Stimulated activated CD8-positive, alpha-beta memory T cell treated with anti-CD3 and anti-CD28 coated beads, Interleukin-7, amount 100 ng/mL, for 4 hours (primary cell): ENCODE measurements at places on chromosomes 12 and 14.
A peak's percentile ranks its signal among the peaks of the same experiment; 100 is the strongest.

GRCh38 chr14:26820572-26820971 is 222.7 kb upstream of the NOVA1 start:
- DNase-seq, result no peak

- peak; percentile 24 for DNase-seq
These were observed 30.6 kb downstream of the VCPKMT start for GRCh38 chr14:50085570-50086320.

GRCh38 chr12:117044790-117045159 is 54.4 kb downstream of the TESC start:
- no peak for DNase-seq

- DNase-seq, result no peak
These were observed 193.3 kb upstream of the C14orf180 start for GRCh38 chr14:104386151-104386841.

- no peak for DNase-seq
These were observed 65.1 kb downstream of the RNFT2 start for GRCh38 chr12:116803013-116803736.

GRCh38 chr14:72565917-72566316 is 328.0 kb downstream of the DPF3 start:
- no peak for DNase-seq

GRCh38 chr14:89955022-89955744 is 544 bp upstream of the TDP1 start:
- DNase-seq, result no peak

GRCh38 chr12:113941208-113941486 is 25.0 kb downstream of the RBM19 start:
- DNase-seq, result no peak

DNA sequence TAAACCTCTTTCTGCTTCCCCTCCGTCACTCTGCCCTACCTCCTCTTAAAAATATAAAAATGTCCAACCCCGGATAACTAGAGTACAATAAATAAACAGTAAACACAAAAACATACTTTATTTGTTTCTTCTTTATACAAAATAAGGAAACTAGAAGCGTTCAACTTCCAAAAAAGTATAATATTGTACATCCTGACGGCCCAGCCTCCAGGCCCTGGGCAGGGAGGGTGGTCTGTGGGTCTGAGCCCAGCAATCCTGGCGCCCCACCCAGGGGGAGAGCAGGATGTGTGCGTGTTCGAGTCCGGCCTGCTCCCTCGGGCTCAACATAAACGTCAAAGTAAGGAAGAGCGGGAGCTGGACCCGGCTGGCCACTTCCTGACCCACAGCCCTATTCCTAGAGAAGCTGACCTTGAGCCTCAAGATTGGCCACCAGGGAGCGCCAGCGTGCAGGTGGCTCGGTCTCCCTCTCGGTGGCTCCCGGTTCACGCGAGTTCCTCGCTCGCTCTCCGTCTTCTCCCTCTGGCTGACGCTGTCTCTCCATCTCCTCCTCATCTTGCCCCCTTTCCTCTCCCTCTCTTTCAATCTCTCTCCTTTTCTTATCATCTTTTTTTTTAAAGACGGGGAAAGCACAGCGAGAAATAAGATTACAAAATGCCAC is 9.4 kb downstream of the LHX5 start:
- peak; percentile 12 for DNase-seq

DNA sequence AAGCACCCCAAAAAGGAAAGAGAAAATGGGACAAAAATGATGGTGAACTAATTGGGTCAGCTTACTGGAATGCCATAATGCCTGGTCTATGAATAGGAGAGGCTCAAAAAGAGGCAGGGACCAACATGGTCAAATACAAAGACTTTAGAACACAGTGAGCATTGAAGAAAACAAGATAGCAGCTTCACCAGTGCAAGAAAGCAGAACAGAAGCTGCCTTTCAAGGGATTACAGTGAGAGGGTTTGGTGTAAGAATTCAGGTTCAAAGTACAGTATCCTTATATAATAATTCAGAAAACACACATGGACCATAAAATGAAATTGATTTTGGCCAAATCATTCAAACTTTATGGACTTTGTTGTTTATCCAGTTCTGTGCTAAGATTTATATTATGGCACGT is 162.1 kb downstream of the NAV3 start:
- no peak for DNase-seq

DNA sequence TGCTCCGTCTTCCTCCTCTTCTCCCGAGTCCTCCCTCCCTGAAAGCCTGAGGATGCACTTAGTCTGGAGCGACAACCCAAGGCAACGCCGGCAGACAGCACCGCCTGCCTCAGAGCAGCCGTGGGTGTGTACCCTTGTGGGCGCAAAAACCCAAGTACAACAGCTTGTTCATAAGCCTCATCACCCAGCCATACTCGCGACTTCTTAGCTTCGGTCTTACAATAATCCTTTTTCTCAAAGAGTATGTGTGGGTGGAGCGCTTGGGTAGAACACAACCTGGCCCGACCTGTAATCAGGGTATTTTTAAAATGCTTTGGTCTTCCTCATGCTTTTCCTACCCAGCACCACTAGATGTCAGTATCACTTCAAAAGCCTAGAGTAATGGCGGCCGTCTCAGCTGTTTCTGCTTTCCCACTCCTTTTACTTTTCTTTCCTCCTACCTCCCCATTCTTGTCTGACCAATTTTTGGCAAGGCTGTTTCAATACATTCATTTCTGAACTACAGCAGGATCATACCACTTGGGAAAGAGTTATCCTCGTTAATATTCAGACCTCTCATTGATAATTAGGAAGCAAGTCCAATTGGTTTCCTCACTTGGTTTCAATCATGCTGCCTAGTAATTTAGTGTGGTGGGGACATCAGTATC is 198.9 kb downstream of the EPS8 start:
- DNase-seq, result peak; percentile 8

- no peak for DNase-seq
These were observed 132.1 kb downstream of the SLC5A8 start for GRCh38 chr12:101077791-101078528.

- no peak for DNase-seq
These were observed 449.4 kb downstream of the RERGL start for GRCh38 chr12:17640615-17641014.

GRCh38 chr14:99065551-99065950 is 206.4 kb downstream of the BCL11B start:
- DNase-seq, result no peak

- DNase-seq, result no peak
These were observed 22.3 kb downstream of the SEL1L start for GRCh38 chr14:81511111-81511904.

DNA sequence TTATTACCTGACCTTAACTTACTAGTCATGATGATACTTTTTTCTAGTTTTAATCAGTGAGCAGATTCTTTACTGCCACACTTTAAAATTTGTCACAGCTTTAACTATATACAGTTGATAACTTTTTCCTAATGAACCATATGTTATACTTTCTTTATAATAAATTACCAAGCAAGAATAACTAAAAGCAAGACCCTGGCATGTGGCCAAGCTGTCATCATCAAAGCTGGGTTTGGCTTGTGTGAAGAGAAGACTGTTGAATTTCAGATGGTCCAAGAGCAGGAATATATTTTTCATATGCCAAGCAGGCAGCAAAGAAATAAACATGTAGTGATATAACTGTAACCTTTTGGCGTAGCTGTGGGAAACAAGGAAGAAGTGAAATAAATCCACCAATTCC is 93.5 kb downstream of the PUS7L start:
- no peak for DNase-seq

GRCh38 chr14:22556990-22557623 is 31.9 kb downstream of the DAD1 start:
- peak; percentile 87 for DNase-seq

- DNase-seq, result peak; percentile 48
These were observed at the start of gene FRMD6 for GRCh38 chr14:51651388-51652167. TSS of gene FRMD6 (plus strand) at chr14:51651910. CDS start at chr14:51689837, 37,927 bp downstream.

- DNase-seq, result no peak
These were observed 29.0 kb downstream of the SERPINA11 start for GRCh38 chr14:94423453-94424056.

DNA sequence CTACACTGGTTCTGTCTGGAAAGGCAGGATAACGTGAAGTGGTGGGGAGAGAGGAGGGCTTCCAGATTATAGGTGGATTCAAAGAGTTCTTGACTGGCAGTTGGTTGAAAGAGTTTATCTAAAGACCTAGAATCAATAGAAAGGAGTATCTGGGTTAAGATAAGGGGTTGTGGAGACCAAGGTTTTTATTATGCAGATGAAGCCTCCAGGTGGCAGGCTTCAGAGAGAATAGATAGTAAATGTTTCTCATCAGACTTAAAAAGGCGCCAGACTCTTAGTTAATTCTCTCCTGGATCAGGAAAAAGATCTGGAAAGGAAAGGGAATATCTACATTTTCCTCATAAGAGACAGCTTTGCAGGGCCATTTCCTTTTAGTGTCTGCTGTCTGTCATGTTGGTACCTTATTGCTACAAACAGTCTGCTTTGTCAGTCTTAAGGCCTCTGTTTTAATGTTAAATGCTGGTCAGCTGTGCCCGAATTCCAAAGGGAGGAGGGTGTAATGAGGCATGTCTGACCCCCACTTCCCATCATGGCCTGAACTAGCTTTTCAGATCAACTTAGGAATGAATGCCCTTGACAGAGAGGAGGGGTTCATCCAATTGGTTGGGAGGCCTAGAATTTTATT is 401.3 kb downstream of the FUT8 start:
- DNase-seq, result no peak

DNA sequence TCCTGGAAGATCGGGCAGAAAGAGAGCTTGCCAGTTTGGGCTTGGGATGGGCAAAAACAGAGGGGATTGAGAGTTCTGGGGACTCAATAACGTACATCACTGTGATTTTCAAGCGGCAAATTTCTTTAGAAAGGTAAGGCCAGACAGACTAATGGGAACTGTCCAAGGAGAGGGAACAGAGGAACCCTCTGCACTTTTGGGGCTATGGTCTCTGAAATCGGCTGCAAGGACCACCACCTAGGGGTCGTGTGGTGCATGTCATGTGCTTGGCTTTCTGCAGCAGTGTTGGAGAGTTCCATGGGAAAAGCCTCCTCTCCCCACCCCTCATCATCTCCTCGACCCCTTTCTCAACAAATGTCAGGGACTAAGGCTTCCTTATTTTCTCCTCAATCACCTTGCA is 79.6 kb downstream of the PPM1A start:
- DNase-seq, result no peak

DNA sequence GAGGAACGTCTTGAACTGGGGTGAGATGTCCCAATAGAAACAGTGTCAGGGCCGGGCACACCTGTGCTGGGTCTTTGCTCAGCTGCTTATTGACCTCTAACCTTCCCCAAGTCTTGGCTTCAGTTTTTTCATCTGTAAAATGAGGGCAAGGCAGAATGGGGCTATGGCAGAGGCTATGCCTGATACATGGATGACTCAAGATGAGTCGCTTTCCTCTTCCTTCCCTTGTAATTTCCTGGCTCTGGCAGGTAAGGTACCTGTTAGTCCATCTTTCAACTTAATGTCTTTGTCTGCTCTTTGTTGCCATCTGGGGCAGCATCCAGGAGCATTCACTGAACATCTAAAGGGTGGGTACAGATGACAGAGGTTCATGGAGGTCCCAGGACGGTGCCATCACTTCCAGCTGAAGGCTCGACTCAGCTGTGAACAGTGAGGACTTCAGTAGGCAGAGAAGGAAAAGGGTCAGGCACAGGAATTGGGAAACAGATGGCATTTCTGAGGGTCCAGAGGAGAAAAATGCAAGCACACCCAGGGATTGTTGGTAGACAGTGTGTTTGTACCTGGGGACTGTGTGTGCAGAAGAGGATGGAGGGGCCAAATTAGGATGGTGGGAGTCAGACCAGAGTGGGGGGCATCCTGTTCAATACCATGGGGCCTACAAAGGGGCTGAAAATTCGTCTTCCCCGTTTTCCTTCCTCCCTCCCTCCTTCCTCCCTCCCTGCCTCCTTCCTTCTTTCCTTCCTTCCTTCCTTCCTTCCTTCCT is 268.3 kb downstream of the VRK1 start:
- DNase-seq, result no peak
